ENCODE measurements at places on chromosomes 11 and 22.

GRCh38 chr11:8709002-8709672 lies 26.5 kb downstream of the RPL27A start:
- no peak for ATAC-seq

DNA sequence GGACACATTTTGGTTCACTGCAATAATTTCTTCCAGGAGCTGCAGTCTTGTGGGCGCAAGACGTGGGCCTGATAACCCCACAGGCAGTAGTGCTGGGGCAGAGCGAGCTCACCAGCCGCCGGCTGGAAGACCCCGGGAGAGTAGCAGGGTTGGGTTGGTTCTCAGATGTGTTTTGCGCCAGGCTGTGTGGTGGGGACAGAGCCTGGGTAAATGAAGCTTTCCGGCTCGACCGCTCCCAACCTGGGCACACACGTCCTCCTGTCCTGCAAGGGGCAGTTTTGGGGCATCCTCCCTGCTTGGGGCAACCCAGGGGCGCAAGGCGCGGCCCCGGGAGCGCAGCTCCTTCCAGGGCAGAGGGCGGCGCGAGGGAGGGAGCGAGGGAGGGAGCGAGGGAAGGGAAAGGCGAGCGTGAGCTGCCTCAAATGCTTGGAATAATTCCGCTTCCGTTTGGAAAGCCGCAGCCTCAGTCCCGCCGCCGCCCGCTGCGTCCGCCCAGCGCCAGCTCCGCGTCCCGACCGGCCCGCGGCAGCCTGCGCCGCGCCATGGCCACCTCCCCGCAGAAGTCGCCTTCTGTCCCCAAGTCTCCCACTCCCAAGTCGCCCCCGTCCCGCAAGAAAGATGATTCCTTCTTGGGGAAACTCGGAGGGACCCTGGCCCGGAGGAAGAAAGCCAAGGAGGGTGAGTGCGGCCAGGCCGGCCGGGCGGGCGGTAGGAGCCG lies at the start of gene PARVA:
PARVA (plus strand) TSS at position 466 of the 718 bp plus-strand sequence; CDS start at position 543, 77 bp downstream.
- ATAC-seq = no peak

- ATAC-seq = no peak
Observed at GRCh38 chr11:69374946-69375310, 81.0 kb downstream of the MYEOV start.

- ATAC-seq = no peak
Observed at GRCh38 chr22:29031227-29032011, 30.2 kb downstream of the C22orf31 start.

- no peak for ATAC-seq
Observed at GRCh38 chr11:103370076-103370475, 260.9 kb downstream of the DYNC2H1 start.

DNA sequence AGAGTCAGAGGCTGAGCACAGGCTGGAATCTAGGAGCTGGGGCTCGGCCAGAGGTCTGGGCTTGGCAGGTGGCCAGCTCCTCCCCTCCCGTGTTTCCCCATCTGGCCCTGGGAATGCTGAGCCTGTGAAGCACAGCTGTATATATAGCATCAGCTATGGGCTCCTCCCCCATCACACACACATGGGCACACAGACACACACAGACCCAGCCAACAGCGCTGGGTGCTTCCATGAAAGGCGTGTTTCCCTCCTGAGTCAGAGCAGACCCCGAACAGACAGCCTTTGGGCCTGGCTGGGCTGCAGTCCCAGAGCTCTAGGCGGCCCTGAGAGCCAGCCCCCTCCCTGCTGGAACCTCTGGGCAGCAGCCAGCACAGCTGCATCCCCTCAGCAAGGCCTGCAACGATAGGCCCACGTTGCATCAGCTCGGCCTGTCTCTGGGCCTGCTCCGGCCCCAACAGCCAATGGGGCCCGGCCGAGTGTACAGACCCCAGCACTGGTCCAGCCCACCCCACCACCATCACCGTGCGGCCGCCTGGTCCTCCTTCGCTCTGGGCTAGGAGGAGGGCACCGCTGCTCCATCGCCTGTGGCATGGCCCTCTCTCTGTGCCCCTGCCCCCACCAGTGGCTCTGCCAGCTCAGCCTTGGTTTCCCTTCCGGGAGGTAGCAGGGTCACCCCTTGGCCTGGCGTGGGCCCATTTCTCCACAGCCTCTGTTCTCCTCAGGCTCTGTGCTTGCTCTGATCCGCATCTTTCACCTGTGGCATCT lies 7.6 kb upstream of the SERPINH1 start:
- peak; percentile 13 for ATAC-seq

DNA sequence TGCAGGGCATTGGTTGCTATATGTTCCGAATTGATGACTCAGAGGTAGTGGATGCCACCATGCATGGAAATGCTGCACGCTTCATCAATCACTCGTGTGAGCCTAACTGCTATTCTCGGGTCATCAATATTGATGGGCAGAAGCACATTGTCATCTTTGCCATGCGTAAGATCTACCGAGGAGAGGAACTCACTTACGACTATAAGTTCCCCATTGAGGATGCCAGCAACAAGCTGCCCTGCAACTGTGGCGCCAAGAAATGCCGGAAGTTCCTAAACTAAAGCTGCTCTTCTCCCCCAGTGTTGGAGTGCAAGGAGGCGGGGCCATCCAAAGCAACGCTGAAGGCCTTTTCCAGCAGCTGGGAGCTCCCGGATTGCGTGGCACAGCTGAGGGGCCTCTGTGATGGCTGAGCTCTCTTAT lies 5.4 kb upstream of the TTC36 start:
- peak; percentile 62 for ATAC-seq

GRCh38 chr22:30280505-30280904 lies 8.8 kb downstream of the CASTOR1 start:
- no peak for ATAC-seq

DNA sequence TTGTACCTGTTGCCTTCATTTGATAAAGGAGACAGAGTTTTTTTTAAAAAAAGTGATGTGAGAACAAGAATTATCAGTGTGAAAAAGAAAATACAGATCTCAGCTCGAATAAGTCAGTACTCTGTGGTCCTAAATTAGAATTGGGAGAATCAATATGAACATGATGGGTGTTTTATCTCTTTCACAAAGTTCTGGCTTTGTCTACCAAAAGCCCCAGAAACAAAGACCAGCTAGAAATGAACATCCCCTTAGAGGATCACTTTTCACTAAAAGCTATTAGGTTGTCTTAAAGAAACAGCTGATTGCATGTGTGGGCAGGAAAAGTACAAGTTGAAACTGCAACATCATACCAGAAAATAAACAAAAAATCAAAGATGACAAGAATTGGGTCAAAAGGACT lies 8.4 kb upstream of the ST14 start:
- peak; percentile 6 for ATAC-seq

- no peak for ATAC-seq
Observed at GRCh38 chr11:77501758-77502157, 27.9 kb upstream of the PAK1 start.

GRCh38 chr11:122690384-122690783 lies 34.9 kb downstream of the UBASH3B start:
- ATAC-seq = no peak

- ATAC-seq = peak; percentile 71
Observed at GRCh38 chr11:71998649-71999310, at the start of gene IL18BP. TSS of gene IL18BP (plus strand) at chr11:71998909. CDS start at chr11:71999985, 1,076 bp downstream.

DNA sequence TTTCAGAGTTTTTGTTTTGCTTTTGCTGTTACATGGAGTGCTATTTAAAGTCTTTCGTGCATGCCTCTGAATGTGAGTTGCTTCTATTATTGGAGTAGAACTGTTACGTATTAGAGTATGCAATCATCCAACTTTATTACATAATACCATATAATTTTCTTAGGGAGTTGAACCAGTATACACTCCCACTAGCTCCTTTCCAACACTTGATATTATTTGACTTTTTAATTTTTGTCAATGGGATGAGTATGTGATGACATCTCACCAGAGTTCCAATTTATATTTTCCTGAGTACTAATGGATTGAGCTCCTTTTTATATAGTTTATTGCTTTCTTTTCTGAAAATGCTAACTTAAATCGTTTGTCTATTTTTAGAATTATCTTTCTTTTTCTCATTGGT lies 90.9 kb downstream of the GRAMD1B start:
- no peak for ATAC-seq

GRCh38 chr11:109734566-109734965 lies 312.6 kb downstream of the C11orf87 start:
- ATAC-seq = no peak

DNA sequence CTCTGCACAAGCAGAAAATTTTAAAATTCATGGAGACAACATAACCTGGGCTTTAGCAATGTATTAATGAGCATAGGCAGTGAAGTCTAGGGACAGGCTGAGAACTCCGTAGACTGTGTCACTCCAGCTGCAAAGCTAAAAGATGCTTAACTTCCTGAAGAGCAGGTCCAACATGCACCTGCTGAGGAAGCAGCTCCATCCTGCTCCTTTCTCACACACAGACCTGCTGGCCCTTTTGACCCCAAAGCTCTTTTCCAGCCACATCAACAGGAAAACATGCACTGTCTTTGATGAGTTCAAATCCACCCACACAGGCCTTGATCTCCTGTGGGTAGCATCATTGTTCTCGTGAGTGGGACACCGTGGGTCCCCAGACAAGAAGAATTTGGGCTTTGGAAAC lies 36.0 kb downstream of the SYN3 start:
- ATAC-seq = no peak

GRCh38 chr11:91265946-91266345 lies 958.7 kb upstream of the FAT3 start:
- ATAC-seq = no peak

GRCh38 chr22:45804319-45804985 lies 132.8 kb downstream of the ATXN10 start:
- no peak for ATAC-seq

DNA sequence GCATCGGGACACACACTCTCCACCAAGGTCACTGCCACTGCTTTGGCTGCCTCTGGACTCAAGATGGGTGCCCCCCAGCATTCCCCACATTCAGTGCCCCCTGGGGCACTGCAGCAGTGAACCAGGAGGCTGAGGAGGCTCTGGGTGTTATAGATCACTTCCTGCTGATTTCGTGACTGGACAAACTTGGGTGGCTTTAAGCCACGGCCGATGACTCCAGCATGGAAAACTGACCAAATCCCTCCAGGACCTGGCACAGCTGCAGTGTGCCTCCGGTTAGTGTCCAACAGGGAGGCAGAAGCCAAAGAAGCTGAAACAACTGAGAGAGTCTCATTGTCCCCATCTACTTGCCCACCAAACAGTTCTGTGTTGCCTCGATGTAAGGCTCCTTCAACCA lies 1.2 kb upstream of the GANAB start:
- ATAC-seq = no peak

DNA sequence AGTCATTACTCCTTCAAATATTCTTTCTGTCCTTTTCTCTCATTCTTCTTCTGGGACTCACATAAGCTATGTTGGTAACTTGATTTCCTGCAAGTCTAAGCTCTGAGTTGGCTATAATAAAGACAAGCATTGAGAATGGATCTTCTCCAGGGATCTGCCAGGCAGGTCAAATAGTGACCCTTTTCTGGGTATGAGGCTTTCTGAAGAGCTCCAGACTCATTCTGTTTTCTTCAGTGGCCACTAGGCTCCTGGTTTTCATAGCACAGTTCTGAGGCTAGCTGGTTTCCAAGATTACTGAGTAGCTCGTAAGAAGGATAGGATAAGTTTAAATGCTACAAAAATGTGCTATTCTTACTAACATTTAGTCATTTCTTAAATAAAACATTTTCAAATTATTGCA lies 38.3 kb downstream of the TMPRSS5 start:
- ATAC-seq = no peak

DNA sequence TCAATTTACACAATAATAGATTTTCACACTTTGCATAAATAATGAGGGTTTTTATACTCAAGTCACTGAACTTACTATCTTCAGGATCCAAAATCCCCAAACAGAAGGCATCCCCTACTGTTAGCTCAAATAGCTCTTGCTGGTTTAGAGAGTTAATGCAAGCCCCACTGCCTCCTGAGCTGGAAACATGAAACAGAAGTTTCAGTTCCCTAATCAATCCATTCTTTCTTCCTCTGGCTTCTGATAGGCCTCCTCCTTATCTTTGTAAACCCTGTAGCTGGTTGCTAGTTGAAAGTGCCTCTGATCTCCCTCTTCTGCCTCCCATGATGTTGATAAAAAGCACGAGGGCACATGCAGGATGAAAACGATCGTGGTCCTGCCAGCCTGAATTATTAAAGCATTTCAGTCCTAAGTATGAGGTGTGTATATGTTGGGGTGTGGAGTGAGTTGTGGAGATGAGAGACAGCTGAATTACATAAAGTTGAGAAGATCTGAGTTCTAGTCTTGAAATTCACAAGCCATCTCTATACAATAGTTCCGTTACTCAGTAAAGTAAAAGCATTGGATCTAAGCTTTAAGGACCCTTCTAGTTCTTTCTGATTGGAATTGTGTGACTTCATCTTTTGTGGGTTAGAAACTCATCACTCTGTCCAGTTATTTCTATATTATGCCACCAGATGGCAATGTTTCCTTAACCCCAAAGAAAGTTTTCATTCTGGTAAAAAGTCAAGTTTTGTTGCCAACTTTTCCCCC lies 35.0 kb upstream of the EHF start:
- peak; percentile 94 for ATAC-seq

- no peak for ATAC-seq
Observed at GRCh38 chr22:46891382-46891951, 129.0 kb downstream of the TBC1D22A start.

DNA sequence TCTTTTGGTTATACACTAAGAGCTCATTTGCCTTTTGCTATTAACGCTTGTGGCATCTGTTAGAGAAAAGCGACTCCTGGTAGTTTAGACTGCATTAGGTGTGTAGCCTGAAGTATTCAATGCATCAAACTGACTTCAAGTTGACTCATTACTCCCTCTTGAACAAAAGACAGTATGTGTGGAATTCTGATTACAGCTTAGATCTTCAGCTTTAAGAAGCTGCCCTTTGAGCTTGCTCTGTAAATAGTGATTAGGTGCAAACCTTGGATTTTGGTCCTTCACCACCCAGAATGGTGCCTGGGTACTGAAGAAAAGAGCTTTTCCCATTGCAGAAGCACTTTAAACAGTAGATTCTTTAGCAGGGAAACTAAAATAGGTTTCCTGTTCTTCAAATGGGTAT lies 62.1 kb downstream of the FAT3 start:
- ATAC-seq = no peak

GRCh38 chr11:122619757-122620156 lies 35.8 kb upstream of the UBASH3B start:
- no peak for ATAC-seq

DNA sequence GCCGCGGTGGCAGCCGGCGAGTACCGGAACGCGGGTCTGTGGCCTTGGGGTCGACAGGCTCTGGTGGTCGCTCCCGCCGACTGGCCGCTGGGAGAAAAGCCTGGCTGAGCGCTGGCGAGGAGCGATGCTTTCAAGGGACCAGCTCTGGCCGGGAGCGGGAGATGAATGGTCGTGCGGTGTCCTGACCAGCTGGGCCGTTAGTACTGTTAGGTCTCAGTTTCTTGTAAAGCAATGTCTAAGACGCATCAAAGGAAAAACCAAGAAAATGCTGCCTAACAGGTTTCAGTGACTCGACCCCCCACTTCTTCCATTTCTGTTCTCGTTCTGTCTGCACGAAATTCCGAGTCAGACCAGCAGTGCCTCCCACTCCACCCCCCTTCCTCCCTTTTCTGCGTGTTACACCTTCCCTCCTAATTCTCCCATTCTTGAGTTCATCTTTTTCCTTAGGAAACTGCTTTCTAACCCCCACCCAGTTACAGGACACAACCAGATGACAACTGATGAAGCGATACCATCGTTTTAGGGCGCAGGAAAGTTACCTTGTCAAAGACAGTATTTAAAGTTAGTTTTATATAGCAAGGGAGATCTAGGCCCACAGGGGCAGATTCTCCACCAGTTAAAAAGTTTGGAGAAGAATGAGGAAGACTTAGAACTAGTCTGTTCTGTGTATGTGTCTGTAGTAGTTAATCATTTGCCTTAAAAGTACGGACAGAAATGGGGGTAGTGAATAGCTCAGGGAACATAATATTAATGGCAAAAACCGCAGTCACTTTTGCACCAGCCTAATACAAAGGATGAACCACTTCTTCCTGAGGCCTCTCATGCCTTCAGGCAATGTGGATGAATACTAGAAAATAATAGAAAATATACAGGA lies 1.0 kb downstream of the CUL5 start:
- ATAC-seq = no peak

Data from stimulated activated memory B cell treated with anti-CD40 and anti-IgM and Interleukin-4, amounts not matched to agents 10 μg/mL and 1 μg/mL and 100 μg/mL, for 72 hours (primary cell).